ENCODE measurements at places on chromosomes 3 and 15.

GRCh38 chr3:26652164-26652563, 29.6 kb downstream of the LRRC3B start:
- no peak for DNase-seq

GRCh38 chr15:34014556-34014955, 24.4 kb downstream of the AVEN start:
- no peak for DNase-seq

DNA sequence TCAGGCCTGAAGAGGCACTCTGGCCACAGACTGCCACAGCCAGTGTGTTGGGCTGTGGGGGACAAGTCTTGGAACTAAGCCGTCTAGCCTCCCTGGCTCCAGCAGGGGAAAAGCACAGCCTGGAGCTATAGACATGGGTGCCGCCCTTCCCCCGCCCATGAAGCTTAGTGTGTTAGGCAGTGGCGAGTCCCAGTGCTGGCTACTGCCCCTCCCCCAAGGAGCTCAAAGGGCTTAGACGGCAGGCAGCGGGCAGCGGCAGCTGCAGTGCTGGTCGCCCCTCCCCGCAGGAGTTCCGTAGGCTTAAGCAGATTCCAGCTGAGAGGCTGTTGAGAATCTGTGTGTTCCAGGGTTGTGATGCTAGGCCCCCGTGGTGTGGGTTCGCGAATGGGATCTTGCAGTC, 135.8 kb upstream of the RORA start:
- DNase-seq: no peak

DNA sequence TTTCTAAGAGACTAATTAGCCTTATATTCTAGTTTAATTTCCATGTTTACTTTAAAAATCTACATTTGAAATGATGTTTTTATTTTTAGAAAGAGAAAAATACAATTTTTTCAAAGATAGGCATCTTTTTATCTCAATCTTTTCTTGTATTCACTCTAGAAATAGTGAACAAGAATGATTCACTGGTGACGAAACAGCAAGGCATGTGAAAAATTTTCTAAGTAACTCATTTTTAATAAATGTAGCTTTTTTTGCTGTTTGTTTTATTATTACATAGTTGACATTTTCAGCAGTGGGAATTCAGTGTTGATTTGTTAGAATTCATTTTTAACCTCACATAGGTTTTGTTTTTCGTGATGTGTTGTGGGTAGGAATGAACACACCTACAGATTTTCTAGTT, 1226.4 kb downstream of the NSUN3 start:
- no peak for DNase-seq

DNA sequence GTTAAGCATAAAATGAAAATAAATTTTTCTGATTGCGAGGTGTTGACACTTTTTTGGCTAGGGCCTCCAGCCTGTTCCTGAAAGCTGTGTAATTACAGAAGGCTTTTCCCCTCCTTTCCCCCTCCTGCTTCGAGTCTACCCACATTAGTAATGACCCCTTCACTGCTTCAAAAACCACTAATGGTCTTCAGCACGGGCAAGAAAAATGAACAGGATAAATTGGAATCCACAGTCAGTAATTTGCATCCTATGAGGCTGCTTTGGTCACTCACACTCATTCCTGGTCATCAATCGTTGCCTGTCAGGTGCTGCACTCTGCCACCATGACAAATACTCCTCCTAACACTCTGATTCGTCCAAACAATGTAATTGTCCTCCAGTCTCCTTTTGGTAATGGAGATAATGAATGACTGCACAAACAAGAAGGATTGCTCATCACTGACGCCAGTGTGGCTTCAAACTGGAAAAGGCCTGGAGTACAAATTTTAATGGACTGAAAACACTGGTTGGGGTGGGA, 148.6 kb downstream of the MEIS2 start:
- peak; percentile 60 for DNase-seq

DNA sequence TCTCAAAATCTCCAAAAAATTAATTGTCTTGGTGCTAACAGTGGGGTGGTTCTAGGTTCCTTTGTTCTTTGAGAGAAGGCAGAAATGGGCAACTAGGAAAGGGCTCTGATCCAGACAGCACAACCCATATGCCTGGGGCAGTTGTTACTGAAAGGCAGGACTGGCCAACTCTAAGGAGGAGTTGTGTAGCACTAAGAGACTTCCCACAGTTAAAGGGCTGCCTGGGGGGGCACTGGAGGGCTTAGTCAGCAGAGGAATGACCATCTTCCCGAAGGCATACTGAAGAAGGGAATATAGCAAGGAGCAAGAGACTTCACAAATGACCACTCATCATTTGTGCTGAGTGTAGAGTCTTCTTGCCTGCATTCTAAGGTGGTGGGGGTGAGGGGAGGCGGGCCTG, 15.8 kb downstream of the ILDR1 start:
- DNase-seq: no peak

Data from dermis microvascular lymphatic vessel endothelial cell (primary cell).